ENCODE measurements at places on chromosomes 2 and 18. TPM values are rescaled to one million over a fixed set of nuclear protein-coding genes. Genes with fewer than 3 reads are reported as not detected.

DNA sequence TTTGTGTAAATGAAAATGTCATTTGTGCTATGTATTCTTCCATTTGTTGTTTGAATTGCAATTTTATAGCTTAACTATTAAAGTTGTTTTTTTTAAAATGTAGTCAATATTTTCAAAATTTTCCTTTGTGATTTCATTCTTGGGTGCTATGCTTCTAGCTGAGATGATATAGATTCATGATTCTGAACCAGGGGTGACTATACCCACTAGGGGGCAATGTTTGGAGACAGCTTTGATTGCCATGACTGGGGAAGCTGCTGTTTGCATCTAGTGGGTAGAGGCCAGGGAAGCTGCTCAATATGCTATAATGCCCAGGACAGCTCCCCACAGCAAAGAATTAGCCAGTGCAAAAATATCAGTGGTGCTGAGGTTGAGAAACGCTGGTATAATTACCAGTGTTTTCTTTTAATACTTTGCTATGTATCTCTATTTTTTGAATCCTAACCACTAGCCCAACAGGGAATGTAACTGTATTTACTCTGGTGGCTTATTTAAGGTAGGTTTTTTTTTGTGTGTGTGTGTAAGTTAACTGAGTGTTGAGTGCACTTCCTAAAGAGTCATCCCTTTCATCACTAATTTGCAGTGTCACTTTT is 99.7 kb downstream of the MEP1B start:
- H3K27me3 ChIP-seq = no peaks in the 10 kb centered on the region
- H3K36me3 ChIP-seq = peaks cover 5% of the 10 kb centered on the region
- peaks cover 8% of the 10 kb centered on the region for H3K4me1 ChIP-seq
- no peak overlapping the region for H3K4me3 ChIP-seq

The LINC00305 gene
- not detected for total RNA-seq

- no peaks in the 10 kb centered on the region for H3K36me3 ChIP-seq
- peaks cover 13% of the 10 kb centered on the region for H3K27me3 ChIP-seq
- no peaks in the 10 kb centered on the region for H3K4me1 ChIP-seq
- H3K27ac ChIP-seq = no peak overlapping the region
These were observed 82.8 kb downstream of the LOXHD1 start for GRCh38 chr18:46574000-46574742.

DNA sequence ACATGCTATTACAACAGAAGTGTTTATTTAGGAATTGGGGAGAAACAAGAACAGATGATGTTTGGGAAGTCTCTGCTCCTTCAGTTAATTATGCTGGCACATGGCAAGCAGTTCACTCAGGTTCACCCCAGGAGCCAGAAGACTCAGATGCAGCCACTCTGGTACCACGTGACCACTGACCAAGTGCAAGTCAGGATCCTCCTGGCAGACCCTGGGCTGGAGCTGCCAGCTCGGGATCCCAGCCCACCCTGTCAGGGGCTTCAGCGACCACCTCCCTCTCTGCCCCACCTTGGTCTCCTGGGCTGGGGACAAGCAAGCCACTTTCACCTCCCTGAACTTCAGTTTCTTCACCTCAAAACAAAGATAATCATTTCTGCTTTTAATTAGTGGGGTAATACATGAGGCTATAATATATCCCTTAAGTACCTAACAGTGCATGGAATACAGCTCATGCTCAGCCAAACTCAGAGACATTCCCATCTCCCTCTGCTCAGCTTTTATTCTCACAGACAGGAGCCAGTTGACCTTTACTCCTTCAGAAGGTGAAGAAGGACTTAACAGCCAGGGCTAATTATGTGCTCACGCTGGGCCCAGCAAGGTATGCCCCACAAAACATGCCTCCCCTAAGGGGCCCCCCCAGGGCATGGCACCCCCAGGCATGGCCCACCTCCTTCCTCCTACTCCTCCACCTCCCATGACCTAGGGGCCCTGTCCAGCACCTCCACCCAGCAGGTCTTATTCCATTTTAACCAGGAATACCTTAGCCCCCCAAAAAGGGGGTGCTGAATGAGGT is 11.8 kb downstream of the CRACDL start:
- H3K27me3 ChIP-seq = no peaks in the 10 kb centered on the region
- no peak for DNase-seq
- no peak overlapping the region for H3K27ac ChIP-seq
- peaks cover 24% of the 10 kb centered on the region for H3K4me1 ChIP-seq
- no peak overlapping the region for H3K4me3 ChIP-seq
